ENCODE measurements at places on chromosomes 5 and 9.

DNA sequence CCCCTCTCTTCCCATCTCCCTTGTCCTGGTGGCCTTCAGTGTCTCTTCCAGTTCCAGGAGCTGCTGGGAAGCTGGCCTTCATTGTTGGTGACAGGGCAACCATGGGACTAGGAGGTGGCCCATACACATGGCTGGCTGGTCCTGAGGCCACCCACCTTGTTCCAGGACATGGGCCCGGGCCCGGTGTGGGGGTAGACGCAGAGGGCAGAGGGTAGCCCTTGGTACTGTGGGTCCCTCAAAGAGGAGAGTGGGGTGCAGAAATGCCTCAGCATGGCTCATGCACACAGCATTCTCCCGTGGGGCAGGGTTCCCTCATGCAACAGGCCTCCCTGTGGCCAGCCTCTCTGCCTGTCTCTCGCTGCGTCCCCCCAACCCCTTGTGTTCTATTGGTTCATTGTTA lies 20.8 kb downstream of the SLC6A7 start:
- DNase-seq, result no peak

DNA sequence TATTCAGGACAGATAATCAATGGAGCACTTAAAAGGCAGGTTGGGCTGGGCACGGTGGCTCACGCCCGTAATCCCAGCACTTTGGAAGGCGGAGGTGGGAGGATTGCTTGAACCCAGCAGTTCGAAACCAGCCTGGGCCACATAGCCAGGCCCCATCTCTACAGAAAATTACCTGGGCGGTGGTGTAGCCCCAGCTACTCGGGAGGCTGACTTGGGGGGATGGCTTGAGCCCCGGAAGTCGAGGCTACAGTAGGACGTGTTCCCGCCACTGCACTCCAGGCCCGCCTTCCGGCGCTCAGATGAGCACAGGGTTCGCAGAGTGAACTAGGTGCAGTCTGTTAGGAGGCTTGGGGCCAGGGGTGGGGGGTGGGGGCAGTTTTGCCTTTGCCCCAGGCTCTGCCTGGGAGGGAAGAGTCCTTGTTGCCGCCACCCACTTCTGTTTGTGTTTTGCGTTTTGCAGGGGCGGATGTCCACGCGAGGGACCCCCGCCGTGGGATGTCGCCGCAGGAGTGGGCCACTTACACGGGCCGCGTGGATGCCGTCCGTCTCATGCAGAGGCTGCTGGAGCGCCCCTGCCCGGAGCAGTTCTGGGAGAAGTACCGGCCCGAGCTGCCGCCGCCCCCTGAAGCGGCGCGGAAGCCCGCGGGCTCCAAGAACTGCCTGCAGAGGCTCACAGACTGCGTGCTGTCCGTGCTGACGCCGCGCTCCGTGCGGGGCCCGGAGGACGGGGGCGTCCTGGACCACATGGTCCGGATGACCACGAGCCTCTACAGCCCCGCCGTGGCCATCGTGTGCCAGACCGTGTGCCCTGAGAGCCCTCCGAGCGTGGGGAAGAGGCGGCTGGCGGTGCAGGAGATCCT lies 85.2 kb downstream of the ANKRD33B start:
- DNase-seq, result no peak

DNA sequence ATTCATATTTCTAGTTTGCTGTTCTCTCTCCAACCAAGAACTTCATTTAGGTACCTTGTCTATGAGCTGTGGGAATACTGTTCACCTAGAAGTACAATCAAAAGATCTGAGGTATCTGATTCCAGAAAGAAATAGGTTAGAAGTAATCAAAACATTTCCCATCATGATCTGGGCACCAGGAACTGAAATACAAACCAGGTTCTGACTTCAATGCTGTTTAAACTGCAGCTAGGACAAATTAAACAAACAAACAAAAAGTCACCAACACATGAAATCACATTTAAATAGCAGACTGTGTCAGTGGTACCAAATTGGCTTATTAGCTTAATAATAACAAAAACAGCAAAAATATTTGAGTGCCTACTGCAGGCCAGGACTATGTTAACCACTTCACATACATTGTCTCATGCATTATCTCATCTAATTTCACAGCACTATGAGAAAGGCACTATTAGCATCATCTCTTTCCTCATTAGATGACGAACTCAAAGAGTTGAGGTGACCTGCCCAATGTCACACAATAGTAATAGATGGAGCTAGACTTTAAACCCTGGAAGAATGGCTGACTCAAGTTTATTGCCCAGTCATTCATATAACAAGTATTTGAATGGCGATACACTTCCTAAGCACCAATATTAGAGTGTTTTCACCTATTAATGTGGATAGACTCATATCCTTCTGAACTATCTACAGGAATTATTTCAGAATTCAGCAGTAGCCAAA lies 14.5 kb downstream of the PLPP1 start:
- DNase-seq, result no peak

DNA sequence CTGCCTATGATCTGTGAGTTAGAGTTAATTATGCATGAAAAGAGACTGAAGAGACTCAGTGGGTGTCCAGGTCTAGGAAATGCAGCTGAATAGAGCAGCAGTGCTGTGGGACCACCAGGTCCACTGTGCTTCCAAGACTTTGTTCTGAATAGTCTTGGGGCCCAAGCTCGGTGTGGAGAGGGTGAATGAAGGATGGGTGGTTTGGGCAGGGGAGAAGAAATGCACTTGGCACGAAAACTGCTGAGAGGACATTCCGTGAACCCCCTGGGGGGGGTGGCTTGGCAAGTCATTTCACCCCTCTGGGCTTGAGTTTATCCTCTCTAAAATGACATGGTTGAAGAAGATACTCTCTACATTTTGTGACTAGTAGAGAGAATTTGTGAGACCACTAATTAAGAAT lies 36.0 kb upstream of the GOLPH3 start:
- no peak for DNase-seq

DNA sequence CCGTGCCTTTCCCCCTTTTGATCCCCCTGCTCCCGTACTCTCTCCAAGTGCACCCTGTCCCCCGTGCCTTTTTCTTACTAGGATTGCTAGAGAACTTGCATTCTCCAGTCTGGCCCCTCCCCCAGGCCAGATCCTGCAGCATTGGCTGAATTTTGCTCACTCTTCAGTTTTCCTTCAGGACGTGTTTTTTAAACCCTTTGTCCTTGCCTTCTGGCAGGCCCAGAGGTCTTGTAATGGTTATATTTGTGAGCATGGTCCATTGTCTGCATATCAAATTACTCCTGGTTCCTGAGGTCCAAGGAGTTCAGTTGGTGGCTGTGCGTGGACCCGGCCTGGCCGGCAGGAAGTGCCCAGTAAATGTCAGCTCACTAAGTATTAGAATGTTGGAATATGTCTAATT lies 606 bp downstream of the TBC1D13 start:
- peak; percentile 31 for DNase-seq

- DNase-seq, result no peak
Measured at GRCh38 chr9:76799473-76799872, 35.2 kb downstream of the PCA3 start.

GRCh38 chr5:172617817-172618216 lies 23.2 kb upstream of the NEURL1B start:
- DNase-seq, result no peak

DNA sequence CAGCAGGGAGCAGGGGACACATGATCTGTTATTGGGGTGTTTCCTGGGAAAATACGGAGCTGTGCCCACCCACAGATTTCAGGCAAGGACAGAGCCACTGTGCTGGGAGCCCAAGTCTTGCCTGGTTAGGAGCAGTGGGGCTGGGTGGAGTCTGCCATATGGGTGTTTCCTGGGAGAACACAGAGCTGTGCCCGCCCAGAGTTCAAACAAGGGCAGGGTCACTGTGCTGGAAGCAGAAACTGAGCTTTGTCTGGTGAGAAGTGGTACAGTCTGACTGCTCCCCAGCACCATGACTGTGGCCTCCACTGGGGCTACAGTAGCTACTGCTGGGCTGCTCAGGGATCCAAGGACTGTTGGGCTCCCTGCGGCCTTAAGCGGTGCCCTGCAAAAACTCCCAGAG lies 135.5 kb downstream of the MCTP1 start:
- no peak for DNase-seq

- no peak for DNase-seq
Measured at GRCh38 chr5:10308844-10309243, 1.1 kb upstream of the CMBL start.

DNA sequence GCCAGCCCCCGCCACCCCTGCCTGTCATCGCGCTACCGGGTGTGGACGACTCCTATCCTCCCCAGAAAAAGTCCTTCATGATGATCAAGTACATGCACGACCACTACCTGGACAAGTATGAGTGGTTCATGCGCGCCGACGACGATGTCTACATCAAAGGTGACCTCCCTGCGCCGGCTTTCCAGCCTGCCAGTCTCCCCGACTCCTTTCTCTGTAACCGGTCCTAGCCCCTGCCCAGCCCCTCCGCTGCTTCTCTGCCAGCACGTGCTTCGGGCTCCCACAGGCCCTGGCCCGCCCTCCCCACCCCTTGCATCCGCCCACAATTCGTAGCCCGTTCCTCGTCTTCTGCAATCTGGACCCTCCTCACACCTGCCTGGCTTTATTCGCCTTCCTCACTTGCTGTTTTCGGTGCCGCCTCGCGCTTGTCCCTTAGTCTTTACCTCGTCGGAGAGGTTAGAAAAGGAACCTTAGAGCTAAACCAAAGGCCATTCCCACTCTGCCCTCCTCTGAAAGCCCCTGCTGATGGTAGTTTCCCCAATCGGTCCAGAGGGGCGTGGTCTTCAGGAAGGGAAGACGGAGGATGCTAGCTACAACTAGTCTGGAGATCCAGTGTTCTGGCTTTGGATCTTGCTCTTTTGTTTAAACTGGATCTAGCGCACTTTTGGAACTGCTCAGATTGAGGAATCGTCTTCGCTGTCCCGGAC lies 1.4 kb downstream of the CHSY3 start:
- peak; percentile 28 for DNase-seq

DNA sequence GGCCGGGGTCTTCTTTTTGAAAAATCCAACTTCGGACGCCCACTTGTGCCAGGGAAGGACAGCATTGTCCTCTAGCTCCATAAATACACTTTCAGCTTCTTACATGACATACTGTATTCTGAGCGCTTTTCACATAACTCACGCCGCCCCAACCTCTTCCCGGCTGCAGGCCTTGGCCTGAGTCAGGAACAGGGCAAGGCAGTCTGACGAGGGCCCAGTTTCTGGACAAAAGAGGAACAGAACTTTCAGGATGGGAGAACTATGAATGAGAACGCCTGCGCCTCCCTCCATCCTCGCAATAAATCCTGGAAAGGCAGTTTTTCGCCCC lies 650 bp downstream of the DCTN4 start:
- no peak for DNase-seq

DNA sequence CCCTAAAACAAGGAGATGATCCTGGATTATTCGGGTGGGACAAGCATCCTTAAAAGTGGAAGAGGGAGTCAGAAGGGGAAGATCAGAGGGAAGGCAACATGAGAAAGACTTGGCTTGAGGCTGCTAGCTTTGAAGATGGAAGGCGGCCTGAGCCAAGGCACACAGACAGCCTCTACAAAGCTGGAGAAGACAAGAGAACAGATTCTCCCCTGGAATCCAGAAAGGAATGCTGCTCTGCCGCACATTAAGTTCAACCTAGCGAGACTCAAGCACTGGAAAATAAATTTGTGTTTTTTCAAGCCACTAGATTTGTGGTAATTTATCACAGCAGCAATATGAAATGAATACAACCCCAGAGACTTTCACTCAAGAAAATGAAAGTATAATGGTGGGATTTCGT lies 17.9 kb downstream of the SLC36A3 start:
- DNase-seq, result no peak

DNA sequence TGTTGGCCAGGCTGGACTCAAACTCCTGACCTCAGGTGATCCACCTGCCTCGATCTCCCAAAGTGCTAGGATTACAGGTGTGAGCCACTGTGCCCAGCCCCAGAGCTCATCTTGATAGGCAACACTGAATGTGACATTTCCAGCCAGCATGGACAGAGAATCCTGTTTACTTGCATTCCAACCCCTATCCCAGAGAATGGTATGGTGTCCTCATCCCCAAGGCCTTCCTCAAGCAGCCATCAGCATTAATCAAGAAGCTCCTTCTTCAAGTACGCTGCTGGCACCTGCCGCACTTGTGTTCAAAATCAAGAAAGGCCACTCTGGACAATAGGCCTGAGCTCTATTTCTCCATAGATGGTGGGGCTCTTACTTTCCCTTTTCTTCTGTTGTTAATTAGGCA lies 40.2 kb downstream of the STARD4 start:
- DNase-seq, result no peak

GRCh38 chr9:102456562-102456961 lies 538.6 kb upstream of the CYLC2 start:
- no peak for DNase-seq

DNA sequence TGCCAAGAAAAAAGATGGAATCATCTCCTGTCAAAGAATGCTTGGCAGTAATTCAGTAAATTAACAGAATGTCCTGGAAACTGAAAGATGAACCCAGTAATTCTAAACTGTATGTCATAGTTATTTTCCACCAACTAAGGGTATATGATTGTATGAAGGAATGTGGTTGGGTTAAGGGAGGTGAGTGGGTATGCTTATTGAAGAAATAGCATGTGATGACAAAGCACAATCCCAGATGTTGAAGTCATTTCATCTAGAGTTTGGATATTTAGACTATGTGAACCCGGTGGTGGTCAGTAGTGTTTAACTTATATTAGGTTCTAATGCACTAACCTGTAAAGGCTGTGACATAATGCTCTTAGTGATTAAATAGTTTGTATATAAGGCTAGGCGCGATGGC lies 87.3 kb downstream of the CDKN2A start:
- no peak for DNase-seq

DNA sequence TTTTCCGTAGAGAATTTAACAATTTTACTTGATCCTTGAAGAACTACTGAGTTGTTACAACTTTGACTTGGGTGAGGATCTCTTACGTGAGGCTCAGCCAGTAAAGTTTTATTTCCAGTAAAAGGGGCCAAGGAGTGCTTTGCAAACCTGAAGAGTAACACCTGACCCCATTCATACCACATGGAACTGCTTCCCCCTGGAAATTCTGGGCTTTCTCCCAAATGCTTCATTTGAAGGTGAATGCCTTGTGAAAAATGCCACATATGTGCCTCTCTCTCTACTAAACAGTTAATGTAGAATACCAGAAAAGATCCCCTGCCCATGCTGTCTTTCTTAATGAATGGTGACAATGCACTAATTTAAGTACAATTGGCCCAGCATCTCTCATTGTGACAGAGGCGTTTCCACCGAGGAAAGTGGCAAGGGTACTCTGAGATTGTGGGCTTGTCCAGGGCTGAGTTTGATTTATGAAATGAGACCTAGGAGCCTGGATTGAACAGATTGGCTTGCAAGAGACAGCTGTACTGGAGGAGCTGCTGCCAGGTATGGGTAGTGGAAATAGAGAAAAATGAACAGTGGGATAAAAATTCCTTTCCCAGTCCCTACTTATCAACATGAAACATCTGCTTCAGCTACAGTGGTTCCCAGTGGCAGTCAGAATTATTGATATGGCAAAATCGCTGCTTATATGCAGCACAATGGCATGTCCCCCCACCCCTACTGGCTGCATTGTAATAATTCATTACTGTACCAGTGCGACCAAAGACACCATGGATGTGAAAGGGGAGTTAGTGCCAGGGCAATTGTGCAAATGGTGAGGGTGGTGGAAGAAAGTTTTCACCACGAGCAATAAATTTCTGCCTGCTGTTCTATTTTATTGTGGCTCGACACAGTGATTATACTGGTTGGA lies 843.7 kb upstream of the WWC1 start:
- no peak for DNase-seq

GRCh38 chr5:154654486-154655371 lies 100.4 kb upstream of the LARP1 start:
- DNase-seq, result no peak
